Stomach (tissue), 19 donors: ENCODE measurements at places on chromosomes 2 and 18. TPM values are rescaled to one million over a fixed set of nuclear protein-coding genes. Genes with fewer than 3 reads are reported as not detected.
A peak's percentile ranks its signal among the peaks of the same experiment; 100 is the strongest.

Gene CHCHD5
- total RNA-seq, result 40.8 TPM

Gene SCYGR2
- total RNA-seq, result not detected

Gene COBLL1
- total RNA-seq, result 109 TPM

Gene ATP6V1B1
- not detected for total RNA-seq

- no peak for DNase-seq
- H3K27ac ChIP-seq, result no peak overlapping the region
These were observed 112.3 kb downstream of the ARHGAP15 start for GRCh38 chr2:143241403-143242088.

GRCh38 chr2:59957504-59957903 is 596.0 kb downstream of the BCL11A start:
- no peak for DNase-seq
- no peak overlapping the region for H3K27ac ChIP-seq
- H3K4me3 ChIP-seq, result no peak overlapping the region
- H3K36me3 ChIP-seq, result no peaks in the 10 kb centered on the region
- H3K27me3 ChIP-seq, result no peaks in the 10 kb centered on the region
- H3K4me1 ChIP-seq, result no peaks in the 10 kb centered on the region

DNA sequence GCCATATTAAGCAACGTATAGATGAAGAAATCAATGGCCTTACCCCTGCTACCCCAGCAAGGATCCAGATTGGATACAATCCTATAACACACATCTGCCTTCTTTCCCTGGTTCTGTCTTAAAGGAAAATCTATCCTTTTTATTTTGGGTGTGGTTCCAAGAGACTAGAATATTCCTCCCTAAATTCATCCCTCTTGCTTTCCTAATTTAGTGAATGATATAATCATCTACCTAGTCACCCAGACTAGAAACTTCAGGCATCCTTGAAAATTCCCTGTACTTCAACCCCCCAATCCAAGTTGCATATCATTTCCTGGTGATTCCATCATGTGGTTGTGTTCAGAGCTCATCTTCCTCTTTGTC is 35.1 kb upstream of the LPIN1 start:
- peaks cover 7% of the 10 kb centered on the region for H3K4me1 ChIP-seq
- peak overlapping the region; percentile 73 for H3K27ac ChIP-seq
- no peaks in the 10 kb centered on the region for H3K36me3 ChIP-seq
- DNase-seq, result no peak

DNA sequence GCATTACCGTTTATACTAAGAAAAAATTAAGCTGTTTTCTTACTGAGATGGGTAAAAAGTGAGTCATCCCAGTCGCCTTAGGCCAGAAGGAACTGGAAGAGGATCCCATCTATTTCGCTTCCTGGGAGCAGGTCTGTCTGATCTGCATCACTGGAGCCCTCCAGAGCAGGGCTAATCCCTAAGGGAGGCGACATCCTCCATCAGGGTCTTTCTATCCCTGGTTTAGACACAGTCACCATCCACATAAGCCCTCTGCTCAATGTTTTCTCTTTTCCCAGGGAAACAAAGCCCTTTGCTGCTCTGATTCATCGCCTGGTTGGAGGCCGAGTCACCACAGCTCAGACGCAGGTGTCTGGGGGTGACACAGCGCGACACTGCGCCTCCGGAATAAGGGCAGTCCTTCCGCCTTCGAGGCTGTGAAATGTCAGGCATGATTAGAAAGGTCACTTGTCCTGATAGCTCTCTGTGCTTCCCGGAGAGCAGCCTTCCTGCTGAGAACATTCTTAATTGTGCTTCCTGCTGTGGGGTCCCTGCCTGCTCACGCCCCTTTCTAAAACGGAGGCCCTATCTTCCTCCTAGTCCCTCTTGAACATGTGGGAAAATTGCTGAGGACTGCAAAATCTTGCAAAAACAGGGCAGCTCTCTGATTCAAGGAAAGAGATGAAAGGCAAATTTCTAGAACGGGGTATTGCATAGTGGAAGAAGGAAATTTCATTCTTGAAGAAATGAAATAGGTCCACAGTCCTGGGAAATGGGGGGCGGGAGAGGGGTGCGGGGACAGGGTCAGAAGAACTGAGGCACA is 56.3 kb downstream of the MARCHF4 start:
- no peak overlapping the region for H3K27ac ChIP-seq
- no peaks in the 10 kb centered on the region for H3K36me3 ChIP-seq
- H3K27me3 ChIP-seq, result no peaks in the 10 kb centered on the region
- no peaks in the 10 kb centered on the region for H3K4me1 ChIP-seq
- H3K4me3 ChIP-seq, result no peak overlapping the region

- no peaks in the 10 kb centered on the region for H3K27me3 ChIP-seq
- H3K36me3 ChIP-seq, result no peaks in the 10 kb centered on the region
- H3K4me1 ChIP-seq, result no peaks in the 10 kb centered on the region
- no peak overlapping the region for H3K4me3 ChIP-seq
These were observed 816.2 kb downstream of the BCL11A start for GRCh38 chr2:59737299-59737698.

GRCh38 chr2:48145845-48146452 is 239.7 kb upstream of the FBXO11 start:
- H3K36me3 ChIP-seq, result no peaks in the 10 kb centered on the region
- H3K27ac ChIP-seq, result no peak overlapping the region
- H3K27me3 ChIP-seq, result no peaks in the 10 kb centered on the region

GRCh38 chr2:165745916-165746315 is 48.1 kb downstream of the GALNT3 start:
- H3K36me3 ChIP-seq, result no peaks in the 10 kb centered on the region
- H3K4me3 ChIP-seq, result no peak overlapping the region
- no peak overlapping the region for H3K27ac ChIP-seq
- no peaks in the 10 kb centered on the region for H3K4me1 ChIP-seq
- no peak for DNase-seq

GRCh38 chr2:216431531-216431856 is 19.2 kb downstream of the SMARCAL1 start:
- peaks cover 66% of the 10 kb centered on the region for H3K36me3 ChIP-seq
- no peak overlapping the region for H3K27ac ChIP-seq
- no peak for DNase-seq
- no peak overlapping the region for H3K4me3 ChIP-seq

DNA sequence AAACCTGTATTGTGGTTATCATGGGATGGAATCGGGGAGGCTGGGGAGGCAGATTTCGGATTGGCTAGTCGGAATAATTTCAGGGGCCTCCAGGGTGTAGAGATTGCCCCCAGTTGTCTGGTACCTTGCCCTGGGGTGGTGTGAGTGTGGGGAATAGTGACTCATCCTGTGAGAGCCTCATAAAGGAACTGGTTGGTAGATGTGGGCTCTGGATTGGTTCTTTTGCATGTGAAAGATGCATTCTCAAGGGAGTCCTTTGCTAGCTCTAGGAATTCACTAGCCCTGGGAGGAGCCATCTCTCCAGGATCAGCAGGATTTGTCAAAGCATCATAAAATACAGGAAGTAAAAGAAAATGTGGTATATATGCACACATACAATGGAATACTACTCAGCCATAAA is 331.6 kb downstream of the SETBP1 start:
- no peaks in the 10 kb centered on the region for H3K27me3 ChIP-seq
- no peaks in the 10 kb centered on the region for H3K36me3 ChIP-seq
- no peak overlapping the region for H3K27ac ChIP-seq
- no peak overlapping the region for H3K4me3 ChIP-seq
- H3K4me1 ChIP-seq, result peaks cover 57% of the 10 kb centered on the region
